Kidney (tissue), 22 donors: ENCODE measurements at places on chromosomes 12 and 14.

GRCh38 chr12:28512876-28513275 lies 322.6 kb downstream of the CCDC91 start:
- no peak for DNase-seq

GRCh38 chr14:49959822-49960408 lies 67.0 kb downstream of the ARF6 start:
- DNase-seq = peak; percentile 87

DNA sequence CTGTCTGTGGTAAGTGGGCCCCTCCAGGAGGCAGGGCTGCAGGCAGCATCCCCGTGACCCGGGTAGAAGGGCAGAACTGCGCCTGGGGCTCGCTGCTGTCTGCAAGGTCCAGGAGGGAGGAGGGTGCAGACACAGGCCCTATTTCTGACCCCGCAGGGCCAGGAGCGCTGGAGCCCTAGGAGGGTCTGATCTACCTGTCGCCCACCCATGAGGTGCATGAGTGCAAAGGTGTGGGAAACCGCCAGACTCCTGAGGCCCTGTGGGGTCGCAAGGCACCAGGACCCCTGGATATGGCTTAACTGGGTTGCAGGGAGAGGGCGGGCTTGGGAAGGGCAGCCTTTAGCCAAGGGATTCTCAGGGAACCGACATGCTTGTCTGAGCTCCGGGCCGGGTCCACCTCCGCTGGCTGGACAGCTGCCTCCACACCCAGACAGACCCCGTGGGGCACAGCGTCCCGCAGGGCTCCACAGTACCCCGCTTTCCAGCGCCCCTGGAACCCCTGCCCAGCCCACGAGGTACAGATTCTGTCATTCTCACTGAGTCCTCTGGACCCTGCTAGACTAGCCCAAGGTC lies 72.9 kb upstream of the TSPAN11 start:
- no peak for DNase-seq

- no peak for DNase-seq
These were observed 12.3 kb downstream of the GTF2A1 start for GRCh38 chr14:81208489-81208888.

- DNase-seq = no peak
These were observed 115.3 kb upstream of the PLXNC1 start for GRCh38 chr12:94033101-94033500.

- no peak for DNase-seq
These were observed 1.4 kb downstream of the CHPT1 start for GRCh38 chr12:101698800-101699347.

- peak; percentile 60 for DNase-seq
These were observed 2.8 kb downstream of the KRT7 start for GRCh38 chr12:52235822-52236361.

DNA sequence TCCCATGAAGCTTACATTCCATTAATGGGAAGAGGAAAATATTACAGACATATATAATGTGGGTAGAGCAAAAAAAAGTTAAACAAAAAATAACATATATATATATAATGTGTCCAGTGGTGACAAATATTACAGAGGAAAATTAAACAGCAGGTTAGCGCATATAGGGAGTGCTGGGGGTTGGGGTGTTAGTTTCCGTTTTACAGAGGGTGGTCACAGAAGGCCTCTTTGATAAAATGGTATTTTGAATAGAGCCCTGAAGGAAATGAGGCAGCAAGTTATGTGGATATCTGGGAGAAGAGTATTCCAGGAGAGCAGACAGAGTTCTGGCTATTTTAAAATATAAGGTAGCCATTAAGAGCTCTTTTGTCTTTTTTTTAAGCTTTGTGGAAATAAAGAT lies 73.2 kb downstream of the DCAF5 start:
- no peak for DNase-seq
